ENCODE measurements at places on chromosomes 12 and 14.

DNA sequence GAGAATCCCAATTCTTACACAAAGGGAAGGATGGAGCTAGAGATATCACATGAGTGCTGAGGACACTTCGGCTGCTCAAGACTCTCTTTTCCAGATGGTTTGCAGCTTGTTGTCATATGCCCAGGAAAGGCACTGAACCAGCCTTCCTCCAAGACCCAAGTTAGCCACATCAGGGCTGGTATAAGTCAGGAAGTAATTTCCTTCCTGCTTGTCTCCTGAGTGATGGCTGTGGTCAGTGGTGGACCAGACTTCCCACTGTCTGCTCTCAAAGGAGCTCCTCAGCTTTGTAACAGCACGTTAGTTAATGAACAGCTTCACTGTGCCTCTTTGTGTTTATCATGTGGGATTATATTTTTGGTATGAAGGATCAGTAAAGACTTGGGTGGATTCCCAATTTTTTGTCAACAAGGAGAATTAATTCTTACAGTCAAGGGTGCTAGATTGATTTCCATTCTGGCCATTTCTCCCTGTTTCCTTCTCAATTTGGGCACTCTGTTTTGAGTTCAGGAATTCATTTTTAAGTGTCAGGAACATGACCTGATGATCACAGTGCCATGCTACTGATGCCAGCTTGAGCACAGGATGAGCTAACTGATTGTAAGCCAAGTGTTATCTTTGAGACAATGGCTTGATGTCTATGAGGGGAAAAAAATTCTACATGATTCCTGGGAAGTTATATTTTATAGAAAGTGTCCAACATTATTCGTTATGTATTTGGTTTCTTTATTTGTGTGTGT is 145.8 kb downstream of the GCH1 start:
- no peak for DNase-seq

- DNase-seq: no peak
Measured at GRCh38 chr14:29937116-29937515, 9.5 kb upstream of the PRKD1 start.

DNA sequence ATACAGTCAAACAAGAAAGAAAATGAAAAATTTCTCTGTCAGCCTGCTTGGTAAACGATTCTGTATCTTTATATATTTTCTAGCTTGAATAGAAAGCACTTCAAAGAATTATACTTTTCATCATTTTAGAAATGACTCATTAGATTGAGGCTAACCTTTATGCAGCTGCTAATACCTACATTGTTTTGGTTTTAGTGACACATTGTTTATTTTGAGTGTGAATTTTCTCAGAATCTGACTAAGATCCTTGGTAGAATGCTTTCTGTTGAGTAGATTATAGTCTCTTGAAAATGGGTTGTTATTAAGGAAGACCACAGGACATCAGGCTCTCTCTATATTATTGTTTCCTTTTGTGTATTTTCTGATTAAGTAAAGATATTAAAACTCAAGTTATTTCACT is at the start of gene PMCH:
Gene PMCH (minus strand): TSS at position 45 of the 400 bp plus-strand sequence. CDS start 63 bp downstream, outside the sequence.
- DNase-seq: no peak

DNA sequence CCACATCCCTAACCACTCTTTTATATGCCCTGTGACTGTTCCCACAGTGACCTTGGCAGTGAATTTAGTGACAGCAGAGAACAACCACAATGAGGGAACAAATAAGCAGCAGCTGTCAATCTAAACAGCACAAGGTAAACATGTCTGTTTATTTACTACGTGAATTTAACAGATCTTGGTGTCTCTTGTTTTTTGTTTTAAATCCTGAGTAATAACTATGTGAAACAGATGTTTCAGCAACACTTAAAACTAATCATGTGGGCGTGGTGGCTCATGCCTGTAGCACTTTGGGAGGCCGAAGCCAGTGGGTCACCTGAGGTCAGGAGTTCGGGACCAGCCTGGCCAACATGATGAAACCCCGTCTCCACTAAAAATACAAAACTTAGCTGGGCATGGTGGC is 17.0 kb upstream of the CFAP54 start:
- no peak for DNase-seq

DNA sequence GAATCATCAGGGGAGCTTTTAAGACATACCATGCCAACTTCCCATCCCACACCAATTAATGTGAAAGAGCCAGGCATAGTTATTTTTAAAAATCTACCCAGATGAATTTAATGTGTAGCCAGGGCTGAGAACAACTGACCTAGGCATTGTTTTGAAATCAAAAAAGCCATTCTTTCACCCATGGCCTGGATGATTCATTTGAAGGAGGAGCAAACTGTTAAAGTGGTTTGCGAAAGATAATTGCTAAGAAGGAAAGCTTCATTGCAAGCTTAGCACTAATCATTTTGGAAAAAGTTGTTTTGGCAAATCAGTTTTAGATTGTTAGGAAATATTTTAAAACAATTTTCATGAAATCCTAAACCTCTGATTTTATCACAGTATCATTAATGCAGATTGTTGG is 2.1 kb upstream of the GTSF1 start:
- no peak for DNase-seq

DNA sequence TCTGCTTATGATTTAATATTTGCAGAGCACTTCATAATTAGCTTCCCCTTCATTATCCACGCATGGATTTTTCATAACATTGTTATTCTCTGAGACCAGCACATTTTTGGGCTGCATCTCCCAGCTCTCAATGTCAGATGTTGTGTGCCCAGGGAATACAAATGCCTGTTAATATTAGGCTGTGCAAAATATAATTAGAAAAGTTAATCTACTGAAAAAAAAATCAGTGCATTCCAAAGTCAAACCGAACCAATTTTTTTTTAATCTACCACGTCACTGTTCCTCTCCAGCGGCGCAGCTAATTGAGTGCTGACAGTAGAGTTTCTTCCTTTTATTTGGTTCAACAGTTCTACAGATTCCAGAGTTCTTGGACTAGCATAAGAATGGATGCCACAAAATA is 191.0 kb upstream of the RGS6 start:
- no peak for DNase-seq
